NCI-H526 (cell line): ENCODE measurements at places on chromosomes 11 and 22.

DNA sequence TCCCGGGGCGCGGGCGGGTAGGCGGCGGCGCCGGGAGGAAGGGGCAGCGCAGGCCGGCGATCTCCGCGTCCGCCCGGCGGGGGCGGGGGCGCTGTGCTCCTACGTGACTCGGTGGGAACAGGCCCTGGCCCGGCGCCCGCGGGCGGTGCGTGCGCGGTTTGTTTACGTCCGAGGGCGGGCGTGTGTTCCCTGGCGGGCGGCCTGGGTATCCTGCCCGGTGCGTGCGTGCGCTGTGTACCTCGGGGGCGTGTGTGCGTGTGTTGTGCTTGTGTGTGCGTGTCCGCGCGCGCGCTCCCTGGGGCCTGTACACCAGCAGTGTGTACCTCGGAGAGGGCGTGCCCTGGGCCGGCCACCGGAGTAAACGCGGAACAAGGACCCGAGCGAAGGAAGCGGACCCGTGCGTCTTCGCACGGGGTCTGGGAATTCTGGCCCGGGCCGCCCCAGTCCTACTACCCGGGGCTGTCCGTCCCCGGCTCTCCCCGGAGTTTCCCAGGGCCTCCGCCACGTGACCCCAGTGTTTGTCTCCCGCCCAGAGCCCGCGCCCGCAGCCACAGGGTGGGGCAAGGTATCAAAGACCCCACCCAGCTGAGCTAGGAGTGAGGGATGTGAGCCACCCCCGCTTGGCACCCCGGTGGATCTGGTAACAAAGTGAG is 769 bp downstream of the MAFF start:
- DNase-seq: peak; percentile 27

- DNase-seq: peak; percentile 90
Observed at GRCh38 chr22:50705219-50705691, 32.6 kb downstream of the SHANK3 start.

GRCh38 chr11:34250732-34251588 is 106.8 kb downstream of the ABTB2 start:
- DNase-seq: no peak

GRCh38 chr11:95641495-95641894 is 148.1 kb downstream of the FAM76B start:
- no peak for DNase-seq

GRCh38 chr22:48717883-48718817 is 1109.5 kb downstream of the BRD1 start:
- DNase-seq: no peak

GRCh38 chr11:111573821-111574249 is 28.4 kb upstream of the SIK2 start:
- no peak for DNase-seq

DNA sequence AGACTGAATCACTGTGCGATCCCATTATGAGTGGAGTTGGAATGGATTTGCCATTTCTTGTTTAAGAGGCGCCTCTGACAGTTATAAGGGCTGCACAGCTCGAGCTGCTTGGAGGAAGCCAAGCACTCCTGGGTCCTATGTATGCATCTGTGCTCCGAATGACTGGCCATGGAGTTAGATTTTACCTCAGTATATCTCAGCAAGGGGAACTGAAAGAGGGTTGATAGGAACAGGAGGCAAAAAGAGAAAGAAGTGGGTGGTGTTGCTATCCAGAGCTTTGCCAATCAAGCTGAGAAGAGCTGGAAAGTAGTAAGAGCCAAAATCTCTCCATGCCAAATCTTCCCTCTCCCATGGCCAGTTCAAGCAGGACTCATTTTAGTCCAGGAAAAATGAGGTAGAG is 632.0 kb upstream of the KIRREL3 start:
- DNase-seq: no peak

DNA sequence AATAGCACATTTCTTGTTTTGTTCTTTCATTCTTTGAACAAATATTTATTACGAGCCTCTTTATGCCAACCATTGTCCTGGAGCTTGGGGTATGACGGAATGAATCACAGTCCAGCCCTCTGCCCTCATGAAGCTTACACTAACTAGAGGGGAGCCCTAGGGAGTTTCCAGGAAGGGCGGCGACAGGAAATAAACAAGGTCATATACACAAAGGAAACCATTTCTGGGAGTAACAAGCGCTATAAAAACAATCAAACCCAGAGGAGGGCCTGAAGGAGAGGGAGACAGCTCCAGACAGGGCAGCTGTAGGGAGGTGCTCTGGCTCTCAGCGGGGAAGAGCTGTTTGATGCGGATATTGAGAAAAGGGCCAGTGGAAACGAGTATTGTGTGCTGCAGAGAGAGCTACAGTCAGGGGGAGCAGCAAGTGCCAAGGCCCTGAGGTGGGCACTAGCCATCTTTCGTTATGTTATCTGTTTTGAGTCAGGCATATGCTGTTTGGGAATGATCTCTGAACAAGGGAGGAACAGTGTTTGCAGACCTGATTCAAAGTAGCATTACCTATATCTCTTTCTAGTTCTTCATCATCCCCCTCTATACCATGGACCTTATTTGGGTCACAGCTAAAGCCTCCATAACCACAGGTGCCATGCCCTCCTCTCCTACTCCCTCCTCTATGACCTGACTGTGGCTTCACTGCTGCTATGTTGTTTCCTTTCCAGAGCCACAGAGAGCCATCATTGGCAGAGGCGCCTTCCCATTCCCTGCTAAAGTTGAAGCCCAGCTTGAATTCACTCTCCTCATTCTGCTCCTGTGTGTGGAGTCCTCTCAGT is 15.3 kb upstream of the ZBTB16 start:
- no peak for DNase-seq

DNA sequence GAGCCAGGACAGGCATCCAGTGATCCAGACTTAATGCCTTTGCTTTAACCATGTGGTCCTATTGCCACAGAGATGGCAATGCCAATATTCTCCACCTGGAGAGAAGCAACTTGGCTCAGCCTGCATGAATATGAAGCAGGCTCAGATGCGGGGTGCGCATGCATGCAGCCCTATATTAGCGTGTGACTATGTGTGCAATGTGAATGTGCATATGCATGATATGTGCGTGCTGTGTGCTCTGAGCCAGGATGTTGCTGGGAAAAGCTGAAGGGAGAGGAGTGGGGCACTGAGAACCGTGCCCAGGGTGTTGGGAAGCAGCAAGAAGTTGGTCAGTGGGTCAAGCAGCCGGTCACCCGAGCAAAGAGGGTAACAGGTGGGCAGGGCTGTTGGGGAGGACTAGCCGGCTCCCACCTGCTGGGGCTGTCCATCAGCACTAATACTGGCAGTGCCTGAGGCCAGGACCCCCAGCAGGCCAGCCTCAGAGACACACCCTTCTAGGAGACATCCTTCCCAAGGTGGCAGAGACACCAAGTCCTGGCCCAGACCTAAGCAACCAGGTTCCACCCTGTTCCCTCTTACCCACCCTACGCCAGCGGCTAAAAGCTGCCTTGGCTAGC is 24.8 kb upstream of the MYOD1 start:
- DNase-seq: no peak

- DNase-seq: no peak
Observed at GRCh38 chr11:43735961-43736360, 55.4 kb downstream of the HSD17B12 start.

DNA sequence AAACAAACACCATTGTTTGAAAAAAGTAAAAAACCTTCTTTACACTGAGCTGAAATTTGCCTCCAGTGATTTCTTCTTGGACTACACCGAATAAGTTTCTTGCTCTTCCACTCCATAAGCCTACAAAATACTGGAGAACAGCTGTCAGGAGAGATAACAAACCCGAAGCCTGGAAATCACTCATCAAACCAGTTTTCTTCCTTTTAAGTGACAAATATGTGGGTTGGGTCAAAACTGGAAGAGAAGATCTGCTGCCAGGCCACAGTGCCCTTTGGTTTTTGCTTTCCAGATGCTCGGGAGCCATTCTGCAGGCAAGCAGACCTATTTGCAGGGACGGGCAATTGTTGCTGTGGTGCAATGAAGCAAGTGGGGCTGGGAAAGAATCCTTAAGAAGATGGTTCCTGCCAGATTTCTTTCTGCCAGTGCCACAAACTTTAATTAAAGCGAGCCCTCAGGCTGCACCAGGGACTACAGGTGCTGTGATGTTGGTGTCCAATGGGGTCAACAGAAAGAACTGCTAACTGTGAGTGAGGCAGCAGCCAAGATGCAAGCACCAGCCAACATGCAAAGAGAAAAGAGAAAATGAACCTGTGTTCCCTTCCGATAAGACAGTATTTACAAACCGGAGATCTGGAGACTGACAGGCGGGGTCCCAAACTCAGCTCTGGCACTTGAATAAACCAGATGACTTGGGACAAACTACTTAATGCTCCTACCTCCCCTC is 44.8 kb upstream of the SMCO4 start:
- no peak for DNase-seq

- no peak for DNase-seq
Observed at GRCh38 chr11:6328321-6328720, 8.0 kb upstream of the CAVIN3 start.

GRCh38 chr11:2446590-2447252 is 1.9 kb downstream of the KCNQ1 start:
- DNase-seq: no peak

- DNase-seq: no peak
Observed at GRCh38 chr11:65778431-65778900, 2.3 kb downstream of the AP5B1 start.

- no peak for DNase-seq
Observed at GRCh38 chr11:31956310-31956709, 134.6 kb upstream of the RCN1 start.

DNA sequence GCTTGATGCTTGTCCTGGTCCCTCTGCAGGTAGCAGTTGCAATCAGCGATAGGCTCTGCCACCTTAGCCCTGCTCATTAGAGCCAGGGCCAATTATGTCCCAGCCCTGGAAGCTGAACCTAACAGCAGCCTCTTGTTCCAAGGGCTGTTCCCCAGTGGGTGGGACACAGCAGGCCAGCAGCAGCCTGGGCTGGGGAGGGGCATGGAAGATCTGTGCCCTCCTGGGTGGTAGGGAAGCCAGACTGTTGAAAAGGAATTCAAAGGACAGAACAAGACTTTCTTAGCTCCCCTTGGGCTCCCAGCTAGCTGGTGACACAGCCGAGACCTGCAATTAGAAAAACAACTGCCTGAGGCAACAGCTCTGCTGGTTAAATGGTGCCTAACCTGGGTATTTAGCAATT is 17.4 kb downstream of the DRD2 start:
- DNase-seq: peak; percentile 32
